ENCODE measurements at places on chromosomes 16 and 17.

DNA sequence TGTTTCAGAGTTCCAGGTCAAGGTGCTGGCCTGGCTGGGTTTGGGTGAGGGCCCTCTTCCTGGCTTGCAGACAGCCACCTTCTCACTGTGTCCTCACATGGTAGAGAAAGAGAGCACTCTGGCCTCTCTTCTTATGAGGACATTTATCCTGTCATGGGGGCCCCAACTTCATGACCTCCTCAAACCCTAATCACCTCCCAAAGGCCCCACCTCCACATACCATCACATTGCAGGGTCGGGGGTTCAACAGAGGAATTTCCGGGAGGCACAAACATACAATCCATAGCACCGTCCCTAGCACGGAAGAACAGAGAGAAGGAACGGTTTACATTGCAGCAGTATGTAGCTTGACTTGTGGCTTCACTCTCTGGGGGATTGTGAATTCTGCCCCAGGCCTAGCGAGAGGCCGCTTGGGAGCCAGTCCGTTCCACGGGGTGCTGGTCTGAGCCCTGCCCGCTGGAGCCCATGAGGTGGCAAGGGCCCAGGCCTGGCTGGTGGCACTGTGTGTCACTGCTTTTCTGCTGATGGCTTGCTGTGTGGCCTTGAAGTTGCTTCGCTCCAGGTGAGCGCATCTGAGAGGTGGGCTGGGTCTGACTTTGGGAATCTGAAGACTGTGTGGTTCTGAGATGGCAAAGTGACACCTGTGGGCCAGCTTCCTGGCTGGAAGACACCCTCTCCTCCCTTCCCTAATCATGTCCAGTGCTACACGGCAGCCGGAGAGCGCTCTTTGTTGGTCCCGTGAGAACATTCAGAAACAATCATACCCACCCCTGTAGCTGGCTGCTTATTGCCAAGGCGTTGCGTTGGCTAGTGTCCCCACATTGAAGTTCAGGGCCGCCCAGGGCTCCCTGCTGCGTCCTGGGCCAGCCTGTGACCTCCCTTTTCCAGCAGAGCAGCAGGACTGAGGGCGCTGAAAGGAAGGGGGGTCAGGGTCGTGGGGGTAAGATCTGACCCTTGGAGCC, 98.3 kb downstream of the CMIP start:
- DNase-seq: no peak

DNA sequence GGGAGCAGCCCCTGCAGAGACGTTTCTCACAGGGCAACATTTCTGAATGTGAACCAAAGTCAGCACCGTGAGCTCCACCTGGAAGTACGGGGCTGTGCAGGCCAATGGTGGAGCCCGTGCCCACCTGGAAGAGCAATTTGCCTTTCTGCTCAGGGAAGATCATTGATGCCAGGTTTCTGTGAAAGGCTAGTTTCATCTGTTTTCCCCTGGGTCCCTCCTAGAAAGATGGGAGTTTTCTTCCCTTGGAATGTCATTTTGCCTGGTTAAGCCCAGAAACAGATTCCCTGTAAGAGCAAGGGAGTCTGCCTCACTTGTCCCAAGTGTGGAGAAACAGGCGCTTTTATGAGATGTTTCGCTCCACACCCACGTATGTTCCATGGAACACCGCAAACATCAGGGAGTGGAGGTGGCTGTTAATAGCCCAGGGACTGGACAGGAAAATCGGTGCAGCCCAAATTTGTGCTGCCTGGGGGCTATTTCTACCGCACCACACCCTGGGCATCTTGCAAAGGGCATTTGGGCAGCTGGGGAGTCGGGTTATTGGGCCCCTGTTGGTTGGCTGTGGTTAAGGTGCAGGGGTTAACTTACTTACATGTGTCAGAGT, 2.6 kb downstream of the SLC6A4 start:
- no peak for DNase-seq

- DNase-seq: no peak
Measured at GRCh38 chr17:36506831-36507230, 20.4 kb downstream of the ZNHIT3 start.

DNA sequence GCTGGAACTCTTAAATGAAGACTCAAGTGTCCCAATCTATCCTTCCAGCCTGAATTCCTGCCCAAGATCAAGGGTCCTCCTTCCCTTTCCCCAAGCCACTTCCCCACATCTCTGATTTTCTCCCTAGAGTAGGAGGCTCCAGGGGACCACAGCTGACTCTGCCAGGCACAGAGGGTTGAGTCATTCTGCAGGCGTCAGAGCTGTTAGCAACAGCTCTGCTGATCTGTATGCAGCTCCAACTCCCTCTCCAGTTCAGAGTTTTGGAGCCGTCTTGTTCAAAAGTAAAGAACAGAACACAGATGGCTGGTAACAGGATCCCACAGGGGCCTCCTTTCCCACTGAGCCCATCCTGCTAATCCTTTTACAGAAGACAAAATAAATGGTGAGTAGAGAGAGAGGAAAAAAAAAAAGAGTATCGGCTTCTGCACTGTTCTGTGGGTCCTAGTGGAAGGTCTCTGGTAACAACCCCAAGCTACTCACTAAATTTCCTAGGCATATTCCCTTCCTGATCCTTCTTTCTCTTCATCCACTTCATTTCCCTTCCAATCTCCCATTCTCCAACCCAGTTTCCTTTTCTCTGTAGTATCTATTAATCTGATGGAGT, 13.4 kb upstream of the TAOK1 start:
- DNase-seq: no peak
